ENCODE measurements at places on chromosomes 5 and 9. TPM values are rescaled to one million over a fixed set of nuclear protein-coding genes. Genes with fewer than 3 reads are reported as not detected.

Gene ADAMTS6
- 3.1 TPM for total RNA-seq

Gene OLFML2A
- total RNA-seq, result not detected

Gene ABL1
- 19.3 TPM for total RNA-seq

Gene NUTM2F
- total RNA-seq, result 0.07 TPM

Gene C5orf58
- total RNA-seq, result not detected

Gene GRIN1
- not detected for total RNA-seq

Gene CDH18
- total RNA-seq, result not detected

Gene CCNJL
- total RNA-seq, result 1.1 TPM

Gene FAM221B
- not detected for total RNA-seq

Gene IL9
- total RNA-seq, result not detected

Gene SLIT3
- total RNA-seq, result not detected

Gene CAAP1
- 34.8 TPM for total RNA-seq

Gene LOX
- 0.73 TPM for total RNA-seq

Gene IL7R
- not detected for total RNA-seq

Gene GPX3
- total RNA-seq, result 31.9 TPM

Gene SPATA31E1
- not detected for total RNA-seq

Gene KCNIP1
- not detected for total RNA-seq

Gene SLCO6A1
- not detected for total RNA-seq

Gene RXRA
- total RNA-seq, result 19.2 TPM

Gene PCDHB7
- total RNA-seq, result not detected

Gene PCDHA6
- not detected for total RNA-seq

Gene ANXA6
- 154 TPM for total RNA-seq

Gene AUH
- total RNA-seq, result 35.7 TPM

Gene TEX48
- total RNA-seq, result not detected

Gene SMIM23
- total RNA-seq, result not detected

Gene SPACA9
- total RNA-seq, result 0.13 TPM

Gene TRMO
- total RNA-seq, result 21.5 TPM

Gene GAPT
- not detected for total RNA-seq

Gene HTR4
- not detected for total RNA-seq

Gene TLX3
- total RNA-seq, result not detected

Gene MCTP1
- total RNA-seq, result 0.15 TPM

Gene TMEM215
- not detected for total RNA-seq

Gene SUSD3
- total RNA-seq, result 6.0 TPM

Gene QRFP
- total RNA-seq, result not detected

Gene SEC24A
- 30.5 TPM for total RNA-seq

Gene RANBP3L
- 0.09 TPM for total RNA-seq

Gene GPR150
- total RNA-seq, result not detected

Gene KCNMB1
- total RNA-seq, result not detected

Gene RLN2
- not detected for total RNA-seq

Gene PCDHA1
- not detected for total RNA-seq

Gene MARCHF11
- not detected for total RNA-seq

Gene WHRN
- 2.3 TPM for total RNA-seq

Gene TSTD2
- 16.0 TPM for total RNA-seq

Gene AGTPBP1
- 22.3 TPM for total RNA-seq

Gene LHFPL2
- 20.0 TPM for total RNA-seq

Gene C7
- total RNA-seq, result 3.5 TPM

Gene DIMT1
- 37.7 TPM for total RNA-seq

Gene EQTN
- not detected for total RNA-seq

Gene OSMR
- 21.3 TPM for total RNA-seq

Gene CLIC3
- 0.34 TPM for total RNA-seq

Gene DMRTA1
- 0.07 TPM for total RNA-seq

Gene DDX31
- total RNA-seq, result 16.3 TPM

Gene SHISAL2B
- not detected for total RNA-seq

Gene C1QTNF3
- total RNA-seq, result 3.3 TPM

Gene RNF14
- 42.4 TPM for total RNA-seq

Gene GLRA1
- total RNA-seq, result not detected

Gene PCDHGA1
- 0.31 TPM for total RNA-seq

Gene ZNF367
- 8.1 TPM for total RNA-seq

Gene CTXN3
- not detected for total RNA-seq

Gene SHC3
- 1.1 TPM for total RNA-seq
